ENCODE measurements at places on chromosomes 5 and 9.

DNA sequence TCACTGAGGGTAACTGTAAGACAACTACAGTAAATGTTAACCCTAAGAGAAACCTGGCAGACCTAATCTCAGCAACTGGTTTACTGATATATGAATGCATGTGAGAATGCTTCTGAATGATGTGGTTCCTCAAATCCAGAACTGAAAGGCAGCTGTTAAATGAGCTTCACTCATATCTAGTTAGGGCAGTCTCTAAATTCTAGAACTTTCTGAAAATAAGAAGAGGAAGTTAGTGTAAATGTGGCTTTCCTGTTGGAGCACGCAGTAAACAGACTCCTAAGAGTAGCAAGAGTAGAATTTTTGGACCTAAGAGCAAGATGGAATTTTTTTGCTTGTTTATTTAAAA is 117.9 kb upstream of the KCNN2 start:
- DNase-seq: no peak

DNA sequence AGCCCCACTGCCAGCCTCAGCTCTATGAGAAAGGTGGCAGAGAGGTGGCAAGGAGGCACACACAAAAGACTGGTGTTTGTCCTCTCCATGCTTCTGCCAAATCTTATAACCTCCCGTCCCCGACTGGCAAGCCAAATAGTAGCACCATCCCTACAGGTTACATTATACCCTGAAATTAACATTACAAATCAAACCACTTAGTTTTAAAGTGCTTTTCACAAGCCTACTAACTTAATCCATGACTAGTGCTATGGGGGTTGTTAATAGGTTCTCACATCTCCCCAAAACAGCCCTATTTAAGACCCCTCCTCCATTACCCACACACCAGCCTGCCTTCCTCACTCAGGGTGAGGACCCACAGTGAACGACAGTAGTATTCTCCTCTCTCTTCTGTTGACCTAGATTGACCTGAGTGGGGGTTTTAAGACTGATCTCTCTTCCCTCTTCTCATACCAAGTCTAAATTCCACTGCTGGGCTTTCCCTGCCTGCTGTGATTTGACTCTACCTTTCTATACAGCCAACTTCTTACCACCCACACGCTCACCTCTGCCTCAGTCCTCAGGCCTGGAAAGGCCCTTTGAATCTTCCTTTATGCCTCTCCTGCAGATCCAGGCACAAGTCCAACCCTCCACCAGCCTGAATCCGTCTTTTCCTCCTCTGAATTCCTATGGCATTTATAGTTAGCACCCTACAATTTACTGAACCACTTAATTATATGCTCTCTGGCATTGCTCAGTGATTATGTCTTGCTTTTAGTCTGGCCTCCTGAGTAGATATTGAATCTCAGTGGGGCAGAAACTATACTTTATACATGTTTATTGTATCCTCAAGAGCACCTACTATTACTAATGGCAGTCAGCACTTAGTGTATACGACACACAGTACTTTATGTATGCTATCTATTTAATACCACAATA is 116.1 kb downstream of the TMEM174 start:
- no peak for DNase-seq

GRCh38 chr5:158868546-158868945 is 231.2 kb downstream of the EBF1 start:
- DNase-seq: no peak

- DNase-seq: no peak
Measured at GRCh38 chr5:172868924-172869591, 35.0 kb downstream of the ERGIC1 start.

GRCh38 chr9:125522328-125522725 is 184.7 kb downstream of the MAPKAP1 start:
- DNase-seq: no peak

DNA sequence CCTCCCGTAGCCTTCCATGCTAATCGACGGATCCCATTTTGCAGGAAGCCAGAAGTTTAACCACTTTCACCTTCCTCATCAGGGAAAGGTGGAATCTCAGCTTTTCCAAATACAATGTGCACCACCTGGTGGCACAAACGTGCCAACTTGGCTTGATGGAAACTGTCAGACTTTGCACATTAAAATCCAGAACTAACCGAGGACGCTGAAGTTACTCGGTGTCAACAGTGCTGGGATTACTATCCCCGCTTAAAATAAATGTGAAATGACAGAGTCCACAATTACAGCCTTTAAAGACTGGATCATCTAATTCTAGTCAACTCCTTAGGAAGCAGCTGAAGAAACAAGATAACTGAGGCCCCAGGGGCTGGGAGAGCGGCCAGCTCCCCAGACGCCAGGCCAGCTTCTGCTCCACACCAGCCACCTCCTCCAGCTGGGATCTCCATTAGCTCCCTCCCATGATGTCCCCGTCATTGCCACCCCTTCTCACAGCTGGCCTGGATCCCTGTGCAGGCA is 50.1 kb upstream of the RETREG1 start:
- peak; percentile 20 for DNase-seq

DNA sequence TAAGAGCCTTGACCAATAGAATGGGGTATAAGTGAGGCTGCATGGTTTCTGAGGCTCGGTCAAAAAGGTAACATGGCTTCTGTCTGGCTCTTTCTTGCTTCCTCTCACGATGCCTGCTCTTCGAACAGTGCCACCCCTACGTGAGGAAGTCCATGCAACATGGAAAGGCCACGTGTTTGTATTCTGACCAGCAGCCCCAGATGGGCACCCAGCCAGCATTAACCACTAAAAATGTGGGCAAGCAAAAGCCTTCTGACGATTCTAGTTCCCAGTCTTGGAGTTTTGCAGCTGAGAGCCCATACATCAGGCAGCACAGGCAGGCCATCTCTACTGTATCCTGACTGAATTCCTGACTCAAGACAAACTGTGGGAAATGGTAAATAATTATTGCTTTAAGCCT is 24.2 kb upstream of the NREP start:
- no peak for DNase-seq

- no peak for DNase-seq
Measured at GRCh38 chr5:64210866-64211265, 45.2 kb downstream of the RNF180 start.

- no peak for DNase-seq
Measured at GRCh38 chr5:175629261-175629660, 28.6 kb upstream of the HRH2 start.

DNA sequence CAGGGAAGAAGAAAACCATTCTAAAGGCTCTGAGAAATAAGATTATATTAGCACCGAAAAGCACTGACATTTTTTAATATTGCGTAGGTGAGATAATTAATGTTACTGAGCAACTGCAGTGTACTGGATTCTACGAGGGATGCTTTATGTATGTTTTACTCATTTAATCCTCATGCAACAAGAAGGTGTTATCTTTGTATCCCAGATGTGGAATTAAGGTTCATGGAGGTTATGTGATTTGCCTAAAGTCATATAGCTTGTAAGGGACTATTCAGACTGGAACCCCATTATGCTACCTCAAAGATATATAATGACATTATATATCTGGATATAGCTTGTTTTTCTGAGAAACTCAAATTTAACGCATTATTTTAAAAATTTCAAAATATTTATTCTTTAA is 2.5 kb downstream of the FBXO4 start:
- no peak for DNase-seq

GRCh38 chr5:137486707-137487106 is 12.4 kb downstream of the SPOCK1 start:
- DNase-seq: no peak

GRCh38 chr5:40962207-40962955 is 53.1 kb downstream of the C7 start:
- no peak for DNase-seq

GRCh38 chr5:158486566-158486965 is 613.1 kb downstream of the EBF1 start:
- no peak for DNase-seq

- DNase-seq: no peak
Measured at GRCh38 chr5:51383131-51384121, at the start of gene ISL1. Gene ISL1, plus strand, starts transcription at chr5:51383448. Its CDS starts 224 bp downstream, at chr5:51383672.

- DNase-seq: no peak
Measured at GRCh38 chr5:176995122-176995490, 11.5 kb downstream of the UIMC1 start.

DNA sequence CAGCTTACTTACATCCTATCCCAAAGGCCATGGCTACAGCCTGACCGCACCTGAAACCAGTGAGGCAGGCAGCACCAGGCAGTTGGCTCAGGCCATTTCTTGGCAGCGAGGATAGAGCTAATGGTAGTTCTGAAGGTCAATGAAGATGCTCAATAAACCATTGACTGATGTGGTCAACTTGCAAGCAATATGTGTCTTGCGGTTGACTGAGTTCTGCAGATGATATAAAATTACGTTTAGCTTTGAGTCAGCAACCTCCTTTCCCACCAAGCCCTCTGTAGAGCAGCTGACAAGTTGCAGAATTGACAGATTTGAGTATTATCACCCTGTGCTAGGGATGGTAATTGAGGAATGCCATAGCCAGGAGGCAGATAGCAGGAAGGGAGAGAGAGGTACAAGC is 189.0 kb upstream of the PUM3 start:
- DNase-seq: no peak

- DNase-seq: peak; percentile 34
Measured at GRCh38 chr9:122816163-122816867, 12.1 kb downstream of the PDCL start.

DNA sequence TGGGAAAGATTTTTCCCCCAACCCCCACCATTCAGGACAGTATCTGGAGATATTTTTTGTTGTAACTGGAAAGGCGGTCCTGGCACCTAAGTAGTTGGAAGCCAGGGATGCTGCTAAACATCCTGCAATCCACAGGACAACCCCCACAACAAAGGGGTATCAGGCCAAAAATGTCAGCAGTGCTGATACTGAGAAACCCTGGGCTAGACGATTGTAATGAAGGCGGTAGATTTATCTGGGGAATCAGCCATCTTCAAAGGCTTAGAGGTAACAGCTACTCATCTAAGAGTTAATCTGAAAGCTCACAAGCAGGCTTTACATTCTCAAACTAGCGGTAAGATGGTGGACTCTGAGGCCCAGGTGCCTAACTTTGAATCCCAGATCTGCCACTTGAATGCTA is 59.0 kb upstream of the NMUR2 start:
- DNase-seq: no peak

DNA sequence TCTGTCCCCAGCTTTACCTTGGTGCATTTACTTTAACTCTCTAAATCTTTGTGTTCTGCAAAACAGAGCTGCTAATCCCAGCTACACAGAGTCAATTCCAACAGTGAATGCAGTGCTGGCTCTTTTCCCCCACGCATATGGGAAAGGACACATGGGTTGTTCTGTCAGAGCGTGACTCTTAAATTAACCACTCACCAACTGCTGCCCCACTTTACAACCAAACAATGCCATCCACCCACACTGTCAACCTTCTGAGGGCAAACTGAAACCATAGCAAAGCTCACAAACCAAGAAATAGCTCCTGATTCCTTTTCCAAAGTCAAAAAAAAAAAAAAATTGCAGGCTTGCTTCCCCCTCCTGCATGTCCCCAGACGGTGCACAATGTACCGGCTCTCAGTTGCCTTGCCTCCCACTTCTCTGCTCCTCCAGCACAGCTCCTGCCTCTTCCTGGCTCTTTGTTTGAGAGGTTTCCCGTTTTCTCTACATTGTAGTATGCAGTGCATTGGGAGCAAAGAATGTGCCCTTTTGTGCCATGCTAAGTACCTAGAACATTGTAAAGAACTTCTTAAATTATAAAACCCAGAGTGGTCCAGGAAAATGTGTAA is 151.5 kb upstream of the DAPK1 start:
- no peak for DNase-seq

DNA sequence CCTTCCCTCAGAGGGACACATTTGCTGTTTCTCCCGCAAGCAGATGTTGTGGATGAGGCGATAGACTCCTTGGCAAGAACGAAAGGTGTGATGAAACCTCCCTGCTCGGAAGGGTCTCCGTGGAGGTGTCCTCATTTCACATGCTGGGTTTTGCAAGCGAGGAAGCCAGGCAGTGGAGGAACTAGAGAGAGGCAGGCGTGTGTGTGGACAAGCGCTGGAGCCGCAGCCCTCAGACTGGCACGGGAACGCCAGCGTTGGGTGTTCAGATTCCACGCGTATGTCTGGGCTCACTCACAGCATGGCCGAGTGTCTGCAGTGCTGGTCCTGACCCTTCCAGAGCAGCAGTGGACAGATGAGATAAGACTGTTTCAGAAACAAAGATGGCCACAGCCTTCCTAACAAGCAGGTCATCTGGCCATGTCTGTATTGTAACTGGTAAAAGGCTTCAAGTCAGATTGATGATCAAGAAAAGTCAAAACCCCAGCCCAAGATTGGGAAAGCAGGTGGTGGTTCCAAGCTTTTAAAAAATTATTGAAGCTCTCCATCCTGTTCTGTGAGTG is 35.0 kb upstream of the NCS1 start:
- DNase-seq: no peak

- no peak for DNase-seq
Measured at GRCh38 chr9:84711936-84712335, 42.4 kb downstream of the NTRK2 start.

- no peak for DNase-seq
Measured at GRCh38 chr9:116174347-116174746, 20.8 kb downstream of the PAPPA start.

DNA sequence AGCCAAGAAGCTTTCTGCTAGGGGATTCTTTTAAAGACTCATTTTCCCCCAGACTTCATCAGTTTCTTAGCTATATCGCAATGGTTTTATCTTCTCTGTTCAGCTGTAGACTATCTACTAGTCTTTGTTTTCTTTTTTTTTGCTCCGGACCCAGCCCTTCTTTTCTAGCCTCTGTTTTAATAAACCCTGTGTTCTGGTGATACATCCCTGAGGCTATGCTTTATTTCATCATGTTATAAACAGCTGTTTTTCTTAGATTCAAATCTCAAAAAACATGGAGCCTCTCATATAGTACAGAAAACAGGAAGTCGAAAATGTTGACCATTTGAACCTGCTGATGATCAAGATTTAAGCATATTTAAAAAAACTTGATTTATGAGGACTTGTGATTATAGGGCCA is 37.8 kb downstream of the SCGB3A1 start:
- DNase-seq: no peak

- no peak for DNase-seq
Measured at GRCh38 chr9:130138171-130138653, 34.0 kb upstream of the NCS1 start.

- DNase-seq: no peak
Measured at GRCh38 chr5:36172599-36172998, 20.7 kb downstream of the SKP2 start.

DNA sequence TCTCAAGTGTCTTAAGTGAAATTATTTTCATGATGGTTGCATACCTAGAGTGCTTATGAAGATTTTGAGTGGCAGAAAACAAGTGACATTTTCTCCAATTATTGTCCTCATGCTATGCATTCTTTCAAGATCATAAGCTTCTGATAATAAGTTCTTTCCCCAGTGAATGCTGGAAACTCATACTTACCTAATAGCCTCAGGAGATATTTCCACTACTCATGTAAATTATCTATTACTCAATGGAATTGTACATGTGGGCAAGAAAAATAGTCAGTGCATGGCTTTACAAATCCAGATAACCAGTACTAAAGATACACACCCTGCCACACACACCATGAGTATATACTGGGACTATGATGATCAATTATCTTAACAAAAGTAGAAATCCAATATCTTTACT is 1219.4 kb upstream of the C9orf72 start:
- DNase-seq: no peak

- no peak for DNase-seq
Measured at GRCh38 chr9:38434853-38435252, 10.6 kb upstream of the IGFBPL1 start.

All from activated naive CD8-positive, alpha-beta T cell treated with anti-CD3 and anti-CD28 coated beads, Interleukin-2, amount 50 U/mL, for 24 hours (primary cell).